ENCODE measurements at places on chromosomes 4 and X.

- DNase-seq = no peak
Measured at GRCh38 chr4:140426610-140427105, 790 bp downstream of the CLGN start.

GRCh38 chrX:23478561-23478960, 143.9 kb downstream of the PTCHD1 start:
- DNase-seq = no peak

DNA sequence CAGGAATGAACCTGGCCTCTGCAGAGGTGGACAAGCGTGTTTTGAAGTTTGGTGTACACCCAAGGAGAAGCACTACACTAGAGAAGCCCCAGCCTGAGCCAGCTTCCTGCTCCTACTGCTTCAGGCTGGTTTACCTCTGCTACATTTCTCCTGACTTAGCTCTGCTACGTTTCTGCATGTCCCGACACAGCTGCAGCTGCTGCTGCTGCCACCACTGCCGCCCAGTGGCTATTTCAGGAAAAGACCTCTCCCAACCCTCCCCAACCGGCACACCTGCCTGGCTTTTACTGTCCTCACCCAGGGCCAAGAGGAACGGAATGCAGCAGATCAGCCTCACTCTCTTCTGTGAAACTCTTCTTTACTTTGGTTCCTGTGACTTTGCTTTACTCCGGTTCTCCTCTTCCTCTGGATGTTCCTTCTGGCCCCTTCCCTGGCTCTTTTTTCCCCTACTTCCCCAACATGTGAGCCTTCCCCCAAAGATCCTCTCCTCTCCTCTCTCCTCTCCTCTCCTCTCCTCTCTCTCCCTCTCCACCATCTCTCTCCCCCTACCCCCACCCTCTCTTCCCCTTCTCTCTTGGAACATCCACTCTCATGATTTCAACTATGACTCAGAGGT, 3.1 kb upstream of the P2RY4 start:
- DNase-seq = no peak

- DNase-seq = no peak
Measured at GRCh38 chr4:28177641-28178040, 1317.0 kb downstream of the STIM2 start.

- no peak for DNase-seq
Measured at GRCh38 chrX:8668813-8669212, 63.1 kb downstream of the ANOS1 start.

DNA sequence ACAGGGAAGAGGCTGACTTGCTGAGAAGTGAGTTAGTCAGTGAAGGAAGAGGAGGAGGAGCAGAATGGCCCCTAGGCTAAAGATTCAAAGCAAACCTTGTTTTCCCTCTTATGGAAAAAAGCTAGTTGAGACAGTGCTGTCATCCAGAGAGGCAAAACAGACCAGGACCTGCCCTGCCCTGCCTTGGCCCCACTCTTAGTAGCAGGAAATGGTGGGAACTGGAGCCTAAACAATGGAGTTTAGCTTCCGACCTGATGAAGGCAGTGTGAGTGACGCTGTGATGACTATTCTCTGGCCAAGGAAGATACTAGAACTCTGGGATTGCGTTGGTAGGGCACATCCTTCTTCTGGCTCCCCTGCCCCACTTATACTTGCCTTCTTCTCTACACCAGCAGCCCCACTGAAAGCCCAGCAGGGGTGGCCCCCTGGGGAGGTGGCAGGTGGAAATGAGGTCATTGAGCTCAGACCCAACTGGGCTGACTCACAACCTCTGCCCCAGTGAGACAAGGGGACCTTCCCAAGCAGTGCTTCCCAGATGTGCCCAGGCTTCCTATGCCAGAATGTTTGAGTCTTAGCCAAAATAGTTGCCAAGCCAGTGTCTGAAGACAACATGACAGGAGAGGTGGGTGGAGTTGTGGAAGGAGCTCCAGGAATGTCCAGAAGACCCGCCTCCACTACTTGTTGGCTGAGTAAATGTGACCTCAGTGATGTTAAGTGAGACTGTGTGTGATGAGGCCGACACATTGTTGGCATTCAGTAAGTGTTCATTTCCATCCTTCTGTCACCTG, 38.8 kb downstream of the MSN start:
- DNase-seq = peak; percentile 26

- no peak for DNase-seq
Measured at GRCh38 chr4:105526656-105527055, 25.8 kb upstream of the ARHGEF38 start.

GRCh38 chr4:6753891-6754290, 28.6 kb upstream of the KIAA0232 start:
- no peak for DNase-seq

- no peak for DNase-seq
Measured at GRCh38 chrX:134604701-134605311, 53.5 kb downstream of the PLAC1 start.

GRCh38 chrX:40513012-40513411, 67.8 kb upstream of the ATP6AP2 start:
- DNase-seq = no peak

DNA sequence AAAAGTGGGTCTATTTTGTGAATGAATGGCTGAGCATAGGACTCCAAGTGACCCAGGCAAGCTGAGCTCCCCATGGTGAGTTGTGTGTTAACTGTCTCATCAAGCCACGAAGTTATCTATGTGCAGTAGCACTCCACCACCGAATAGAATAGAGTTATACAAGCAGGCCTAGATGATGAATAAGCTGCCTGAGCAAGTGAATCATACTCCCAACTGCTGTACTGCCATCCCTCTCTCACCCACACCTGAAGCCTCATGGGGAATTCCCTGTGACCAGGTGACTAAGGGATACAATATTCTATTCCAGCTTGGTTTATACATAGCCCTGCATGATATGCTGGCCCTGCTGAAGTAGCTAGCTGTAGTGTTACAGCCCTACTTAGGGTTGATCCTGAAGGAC, 38.7 kb downstream of the KDM5C start:
- DNase-seq = no peak

DNA sequence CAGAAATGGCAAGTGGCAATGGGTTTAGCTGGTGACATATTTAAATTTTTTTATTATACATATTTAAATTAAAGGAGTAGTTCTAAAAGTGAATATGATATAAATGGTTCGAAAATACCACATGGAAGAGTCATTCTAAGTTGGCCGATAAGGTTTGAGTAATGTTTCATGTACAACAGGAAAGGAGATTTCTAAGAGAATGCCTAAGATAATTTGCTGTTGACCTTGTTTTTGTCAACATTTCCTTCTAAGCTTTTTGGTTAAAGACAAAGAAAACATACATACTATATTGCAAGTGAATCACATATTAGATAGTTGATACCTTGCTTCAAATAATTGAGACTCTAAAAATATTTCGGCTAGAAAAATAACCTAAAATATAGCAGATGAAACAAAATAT, 526.6 kb upstream of the SLIT2 start:
- no peak for DNase-seq

DNA sequence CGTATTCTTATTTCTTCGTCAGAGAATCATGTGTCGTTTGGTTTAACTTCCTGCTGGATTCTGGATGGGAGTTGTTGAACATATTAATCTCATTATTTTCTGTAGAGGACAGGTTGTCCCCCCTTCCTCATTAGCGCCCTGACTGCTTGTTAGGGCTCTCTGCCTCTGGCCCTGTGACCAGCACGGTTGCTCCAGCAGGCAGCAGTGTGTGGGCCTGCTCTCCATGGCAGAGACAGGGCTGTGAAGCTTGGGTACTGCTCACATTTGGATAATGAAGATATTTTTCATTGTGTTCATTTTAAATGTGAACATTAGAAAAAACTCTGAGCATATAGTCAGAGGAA, 102.7 kb downstream of the KLHL8 start:
- DNase-seq = no peak

DNA sequence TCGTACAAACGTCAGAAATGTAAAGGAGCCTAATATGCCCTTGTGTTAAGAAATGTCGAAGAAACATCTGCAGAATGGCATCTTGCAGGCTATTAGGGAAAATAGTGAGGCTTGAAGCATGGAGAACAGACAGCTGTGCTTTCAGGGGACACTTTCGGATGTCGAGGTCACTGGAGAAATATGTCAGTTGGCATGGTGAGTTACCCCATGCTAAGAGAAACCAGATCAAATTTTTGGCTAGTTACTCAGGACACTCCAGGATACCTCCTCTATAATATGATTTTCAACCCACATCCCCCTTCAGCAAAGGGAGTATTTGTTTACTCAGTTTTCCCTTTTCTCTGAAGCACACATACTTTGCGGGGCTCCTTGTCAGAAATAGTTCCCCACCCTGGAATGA, 171.4 kb downstream of the GPC3 start:
- no peak for DNase-seq

GRCh38 chrX:148507418-148507817, 7.0 kb downstream of the AFF2 start:
- no peak for DNase-seq

GRCh38 chrX:37509349-37509748, 62.1 kb upstream of the LANCL3 start:
- DNase-seq = no peak

DNA sequence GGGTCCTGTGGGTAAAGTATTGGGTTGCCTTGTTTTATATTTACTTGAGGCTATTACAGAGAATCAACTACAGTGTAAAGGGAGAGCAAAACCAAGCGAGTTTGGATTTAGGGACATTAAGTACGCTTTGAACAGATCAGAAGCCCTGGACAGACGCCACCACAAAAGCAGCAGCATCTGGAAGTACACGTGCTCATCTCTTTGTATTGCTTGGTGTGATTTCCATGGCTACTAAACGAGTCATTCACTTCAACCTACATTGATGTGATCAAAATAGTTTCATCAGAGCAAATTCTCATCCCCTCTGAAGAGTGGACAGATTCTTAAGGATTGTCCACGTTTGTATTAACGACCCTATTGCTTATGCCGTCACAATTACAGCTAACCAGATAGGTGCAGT, 85.1 kb downstream of the SORBS2 start:
- no peak for DNase-seq

DNA sequence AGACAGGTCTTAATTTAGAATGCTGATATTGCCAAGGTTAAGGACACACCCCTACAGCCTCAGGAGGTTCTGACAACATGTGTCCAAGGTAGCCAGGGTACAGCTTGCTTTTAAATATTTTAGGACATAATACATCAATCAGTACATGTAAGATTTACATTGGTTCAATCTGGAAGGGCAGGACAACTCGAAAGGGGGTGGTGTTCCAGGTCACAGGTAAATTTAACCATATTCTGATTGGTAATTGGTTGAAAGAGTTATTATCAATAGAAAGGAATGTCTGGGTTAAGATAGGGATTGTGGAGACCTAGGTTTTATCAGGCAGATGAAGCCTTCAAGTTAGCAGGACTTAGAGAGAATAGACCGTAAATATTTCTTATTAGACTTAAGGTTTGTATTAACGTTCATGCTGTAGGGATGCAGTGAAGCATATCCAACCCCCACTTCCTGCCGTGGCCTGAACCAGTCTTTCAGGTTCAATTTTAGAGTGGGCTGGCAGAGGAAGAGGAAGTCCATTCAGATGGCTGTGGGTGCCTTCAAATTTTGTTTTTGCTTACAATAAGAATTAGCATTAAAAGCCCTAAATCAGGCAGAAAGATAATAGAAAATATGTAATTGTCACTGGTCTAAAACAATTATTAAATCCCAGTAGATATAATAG, 136.5 kb upstream of the GALNTL6 start:
- DNase-seq = no peak

DNA sequence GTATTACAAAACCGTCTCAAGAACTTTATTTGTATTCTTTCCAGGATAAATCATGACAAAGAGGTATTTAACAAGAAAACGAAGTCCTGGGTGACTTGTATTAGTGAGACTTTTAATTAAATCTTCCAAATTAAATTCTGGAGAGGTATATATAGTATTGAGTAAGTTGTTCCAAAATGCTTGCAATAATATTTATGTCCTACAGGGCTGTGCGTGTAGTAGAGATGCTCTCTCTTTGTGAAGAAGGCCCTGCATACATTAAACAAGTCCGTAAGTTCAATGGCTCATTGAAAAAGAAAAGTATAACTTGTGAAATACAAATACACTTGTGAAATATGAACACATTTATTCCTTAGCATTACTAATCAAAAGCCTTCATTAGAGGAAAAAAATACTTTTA, 211.4 kb downstream of the ARHGAP24 start:
- DNase-seq = no peak

- DNase-seq = no peak
Measured at GRCh38 chrX:153880440-153880815, 5.5 kb downstream of the L1CAM start.

- DNase-seq = no peak
Measured at GRCh38 chr4:126753592-126753991, 879.2 kb upstream of the INTU start.

- DNase-seq = no peak
Measured at GRCh38 chr4:87849612-87850011, 16.8 kb downstream of the MEPE start.

- DNase-seq = no peak
Measured at GRCh38 chr4:14234307-14234706, 606.8 kb upstream of the BOD1L1 start.

DNA sequence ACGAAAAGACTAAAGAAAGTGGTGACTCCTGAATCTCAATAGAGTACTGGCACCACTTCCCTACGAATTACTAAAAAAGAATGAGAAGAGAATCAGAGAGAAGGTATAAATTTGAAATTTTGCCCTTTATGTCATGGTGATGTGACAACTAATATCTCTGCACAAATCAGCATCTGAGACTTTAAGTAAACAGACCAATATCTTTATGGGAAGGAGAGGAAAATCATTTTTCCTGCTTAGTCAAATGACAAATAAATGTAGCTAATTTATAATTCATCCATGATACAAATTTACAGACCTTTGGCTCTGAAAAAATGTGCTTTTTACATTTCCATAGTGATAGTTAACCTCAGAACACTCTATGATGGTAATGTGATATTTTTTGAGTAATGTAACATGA, 424.8 kb upstream of the EPHA5 start:
- no peak for DNase-seq

- no peak for DNase-seq
Measured at GRCh38 chr4:4754641-4755040, 104.8 kb upstream of the MSX1 start.

DNA sequence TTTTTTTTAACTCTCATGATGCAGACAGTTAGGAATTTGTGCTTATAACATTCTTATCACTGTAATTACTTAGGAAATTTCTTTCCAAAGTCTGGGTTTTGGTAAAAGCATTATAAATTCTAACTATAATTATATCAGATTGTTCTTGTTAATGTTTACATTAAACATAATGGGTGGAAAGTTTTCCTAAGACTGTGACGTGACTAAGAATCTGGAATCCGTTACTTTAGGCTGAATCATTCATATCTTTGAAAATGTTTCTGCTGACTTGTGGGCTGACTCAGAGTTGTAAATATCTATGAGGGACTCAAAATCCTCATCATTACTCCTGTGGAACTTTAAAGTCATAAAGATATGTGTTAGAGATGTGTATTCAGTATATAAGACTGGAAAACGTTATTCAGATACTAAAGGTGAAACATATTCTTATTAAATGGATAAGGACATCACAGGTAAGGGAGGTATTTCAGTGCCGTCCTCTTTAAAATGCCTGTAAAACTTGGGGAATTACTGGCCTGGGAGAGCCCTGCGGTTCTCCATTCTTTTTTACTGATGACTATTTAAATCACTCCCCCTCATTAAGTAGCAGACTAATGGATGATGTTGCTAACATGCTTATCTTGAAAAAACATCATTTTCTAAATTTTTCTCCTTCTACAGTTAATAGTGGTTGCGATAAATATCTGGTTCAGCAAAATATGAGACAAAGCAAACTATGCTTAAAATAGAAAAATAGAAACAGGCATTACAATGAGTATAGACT, 159.0 kb downstream of the DCLK2 start:
- DNase-seq = no peak

All from effector CD4-positive, alpha-beta T cell (primary cell).